HEK293T (cell line): ENCODE measurements at places on chromosomes 11 and 22.
A peak's percentile ranks its signal among the peaks of the same experiment; 100 is the strongest.

GRCh38 chr11:121229495-121230215 lies 62.9 kb upstream of the SC5D start:
- no peak for DNase-seq

DNA sequence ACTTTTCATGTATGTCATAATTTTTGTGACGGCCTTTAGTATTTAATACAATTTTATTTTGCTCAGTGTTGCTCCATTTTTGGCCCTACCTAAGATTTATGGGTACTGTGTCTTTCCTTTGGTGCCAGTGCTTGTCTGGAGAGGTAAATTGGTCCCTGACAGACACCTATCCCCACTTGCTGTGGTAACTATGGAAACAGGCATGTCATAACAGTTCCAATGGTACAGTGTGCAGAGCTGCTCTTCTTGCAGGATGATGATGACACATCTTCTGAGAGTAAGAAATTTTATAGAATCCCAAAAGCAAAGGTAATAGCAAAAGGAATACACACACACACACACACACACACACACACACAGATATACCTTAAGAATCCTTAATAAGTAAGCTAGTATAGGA lies 118.5 kb downstream of the ELP4 start:
- no peak for DNase-seq

DNA sequence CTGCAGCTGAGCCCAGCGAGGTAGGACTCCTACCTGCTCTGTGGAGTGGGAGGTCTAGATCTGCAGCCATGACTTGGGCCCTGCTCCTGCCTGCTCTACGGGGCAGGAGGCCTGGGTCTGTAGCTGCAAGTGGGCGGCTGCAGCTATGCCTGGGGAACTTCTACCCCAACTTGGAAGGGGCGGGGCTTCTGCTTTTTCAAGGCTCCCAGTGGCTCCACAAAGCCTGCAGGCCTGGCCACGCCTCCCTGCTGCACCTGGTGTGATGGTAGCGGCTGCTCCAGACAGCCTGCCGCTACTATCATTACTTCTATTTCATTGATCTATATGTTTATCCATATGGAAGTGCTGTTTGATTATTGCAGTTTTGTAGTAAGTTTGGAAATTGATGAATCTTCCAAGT lies 121.2 kb downstream of the NELL1 start:
- no peak for DNase-seq

DNA sequence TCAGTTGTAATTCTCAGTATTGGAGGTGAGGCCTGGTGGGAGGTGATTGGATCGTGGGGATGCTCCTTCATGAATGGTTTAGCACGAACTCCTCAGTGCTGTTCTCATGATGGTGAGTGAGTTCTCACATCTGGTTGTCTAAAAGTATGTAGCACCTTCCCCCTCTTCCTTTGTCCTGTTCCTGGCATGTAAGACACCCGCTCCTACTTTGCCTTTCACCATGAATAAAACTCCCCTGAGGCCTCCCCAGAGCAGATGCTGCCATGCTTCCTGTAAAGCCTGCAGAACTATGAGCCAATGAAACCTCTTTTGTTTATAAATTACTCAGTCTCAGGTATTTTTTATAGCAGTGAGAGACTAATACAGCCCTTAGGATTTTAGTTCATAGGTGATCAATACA lies 191.5 kb downstream of the MAML2 start:
- DNase-seq: no peak

GRCh38 chr11:71235719-71236118 lies 16.7 kb downstream of the SHANK2 start:
- no peak for DNase-seq

DNA sequence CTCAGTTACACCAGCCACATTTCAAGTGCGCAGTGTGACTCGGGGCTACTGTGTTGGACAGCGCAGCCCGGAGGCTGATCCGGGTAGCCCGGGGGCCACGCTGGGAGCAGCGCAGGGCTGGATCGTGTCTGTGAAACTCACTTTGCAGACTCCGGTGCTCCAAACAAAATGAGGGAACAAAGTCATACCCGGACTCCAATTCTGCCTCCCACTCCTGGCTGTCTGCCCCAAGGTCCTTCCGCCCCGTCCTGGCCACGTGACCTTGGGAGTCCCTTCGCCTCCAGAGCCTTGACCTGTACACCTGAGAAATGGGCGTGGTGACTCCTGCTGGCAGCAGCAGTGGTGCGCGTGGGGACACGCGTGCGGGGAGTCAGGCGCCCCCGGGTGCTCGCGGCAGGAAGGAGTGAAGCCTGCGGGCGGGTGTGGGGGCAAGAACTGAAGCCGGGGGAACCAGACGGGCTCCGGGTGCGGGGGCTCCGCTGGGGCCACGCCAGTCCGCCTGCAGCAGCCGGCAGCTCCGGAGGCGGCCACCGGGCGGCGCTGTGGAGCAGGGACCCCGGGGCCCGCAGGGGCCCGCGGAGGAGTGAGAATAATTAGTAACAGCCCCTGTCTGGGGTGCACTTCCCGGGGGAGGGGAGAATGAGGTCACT lies 42.4 kb downstream of the KCNJ4 start:
- DNase-seq: peak; percentile 94

DNA sequence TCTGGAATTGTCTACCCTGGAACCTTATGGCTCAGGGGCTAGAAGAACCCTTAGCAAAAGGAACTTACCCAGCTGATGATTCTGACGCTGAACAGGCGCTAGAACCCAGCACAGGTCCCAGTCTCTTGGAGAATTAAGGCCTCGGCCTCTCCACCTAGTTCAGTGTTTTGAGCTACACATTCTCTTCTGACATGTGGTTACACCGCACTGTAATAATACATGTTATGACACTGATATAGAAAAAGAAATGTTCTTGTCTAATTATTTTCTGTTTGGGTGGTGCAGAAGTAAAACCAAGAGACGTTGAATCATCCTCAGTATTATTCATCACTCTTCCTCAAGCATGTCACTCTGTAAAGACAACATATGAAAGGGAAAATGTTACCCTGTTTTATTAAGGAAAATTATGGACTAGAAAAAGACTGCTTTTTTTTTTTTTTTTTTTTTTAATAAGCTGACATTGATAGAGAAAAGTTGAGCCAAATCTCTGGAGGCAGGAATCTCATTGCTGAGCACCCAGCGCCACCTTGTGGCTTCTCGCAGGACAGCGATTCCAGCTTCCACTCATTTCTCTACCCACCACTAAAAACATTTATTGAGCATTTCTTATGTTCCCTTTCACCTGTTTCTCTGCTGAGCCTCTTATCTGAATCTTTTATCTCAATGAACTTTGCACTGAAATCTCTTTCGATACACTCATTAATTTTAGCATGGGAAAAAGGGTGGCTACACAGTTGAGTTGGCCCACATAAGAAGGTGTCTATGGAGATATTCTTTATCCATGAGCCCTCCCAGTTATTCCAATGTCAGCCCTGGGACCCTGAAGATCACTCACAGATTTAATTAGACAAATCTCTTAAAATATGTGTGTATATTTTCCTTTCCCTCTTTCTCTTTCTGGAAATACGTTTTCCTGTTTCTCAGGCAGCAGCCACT lies 12.6 kb upstream of the APLNR start:
- DNase-seq: peak; percentile 57

DNA sequence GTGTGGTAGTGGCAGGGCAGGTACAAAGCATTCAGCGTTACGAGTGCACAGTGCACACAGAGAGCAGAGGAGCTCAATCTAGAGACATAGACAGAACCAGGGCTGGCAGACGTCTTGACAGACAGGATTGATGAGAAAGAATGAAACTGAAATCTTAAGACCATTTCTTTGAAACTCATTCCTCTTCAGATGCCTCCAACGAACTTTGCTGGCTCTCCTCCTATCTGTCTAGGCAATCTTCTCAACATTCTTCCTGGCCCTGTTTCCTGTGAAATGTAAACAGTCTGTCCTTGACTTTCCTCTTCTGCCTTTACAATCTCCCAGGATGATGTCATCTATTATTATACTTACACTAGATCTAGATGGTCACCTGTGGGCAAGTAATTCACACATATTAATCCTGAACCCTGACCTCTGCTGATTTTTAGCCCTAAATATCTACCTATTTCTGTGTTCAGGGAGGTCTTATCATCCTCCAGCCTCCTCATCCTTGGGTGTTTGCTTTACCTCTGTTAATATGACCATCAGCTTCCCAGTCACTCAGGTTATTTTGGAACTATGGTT lies 119.5 kb downstream of the ENTHD1 start:
- no peak for DNase-seq

GRCh38 chr11:66720223-66720898 lies 8.7 kb downstream of the SPTBN2 start:
- no peak for DNase-seq

- no peak for DNase-seq
Observed at GRCh38 chr11:25961539-25961938, 370.4 kb upstream of the ANO3 start.

GRCh38 chr22:38081941-38082828 lies 1.8 kb downstream of the SLC16A8 start:
- no peak for DNase-seq

GRCh38 chr22:20604776-20605221 lies 97.4 kb downstream of the MED15 start:
- no peak for DNase-seq

DNA sequence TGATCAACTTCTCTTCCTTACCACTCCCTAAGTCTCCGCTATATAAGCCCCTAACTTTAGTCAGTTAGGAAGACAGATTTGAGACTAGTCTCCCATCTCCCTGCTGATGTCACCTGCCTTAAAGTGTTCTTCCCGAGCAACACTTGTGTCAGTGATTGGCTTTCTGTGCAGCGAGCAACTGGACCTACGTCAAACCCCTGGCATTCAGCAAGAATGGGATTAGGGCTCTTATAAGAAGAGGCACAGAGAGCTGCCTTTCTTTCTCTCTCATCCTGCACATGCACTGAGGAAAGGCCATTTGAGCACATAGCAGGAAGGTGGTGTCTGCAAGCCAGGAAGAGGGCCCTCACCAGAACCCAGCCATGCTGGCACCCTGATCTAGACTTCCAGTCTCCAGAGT lies 116.6 kb upstream of the THY1 start:
- DNase-seq: no peak

DNA sequence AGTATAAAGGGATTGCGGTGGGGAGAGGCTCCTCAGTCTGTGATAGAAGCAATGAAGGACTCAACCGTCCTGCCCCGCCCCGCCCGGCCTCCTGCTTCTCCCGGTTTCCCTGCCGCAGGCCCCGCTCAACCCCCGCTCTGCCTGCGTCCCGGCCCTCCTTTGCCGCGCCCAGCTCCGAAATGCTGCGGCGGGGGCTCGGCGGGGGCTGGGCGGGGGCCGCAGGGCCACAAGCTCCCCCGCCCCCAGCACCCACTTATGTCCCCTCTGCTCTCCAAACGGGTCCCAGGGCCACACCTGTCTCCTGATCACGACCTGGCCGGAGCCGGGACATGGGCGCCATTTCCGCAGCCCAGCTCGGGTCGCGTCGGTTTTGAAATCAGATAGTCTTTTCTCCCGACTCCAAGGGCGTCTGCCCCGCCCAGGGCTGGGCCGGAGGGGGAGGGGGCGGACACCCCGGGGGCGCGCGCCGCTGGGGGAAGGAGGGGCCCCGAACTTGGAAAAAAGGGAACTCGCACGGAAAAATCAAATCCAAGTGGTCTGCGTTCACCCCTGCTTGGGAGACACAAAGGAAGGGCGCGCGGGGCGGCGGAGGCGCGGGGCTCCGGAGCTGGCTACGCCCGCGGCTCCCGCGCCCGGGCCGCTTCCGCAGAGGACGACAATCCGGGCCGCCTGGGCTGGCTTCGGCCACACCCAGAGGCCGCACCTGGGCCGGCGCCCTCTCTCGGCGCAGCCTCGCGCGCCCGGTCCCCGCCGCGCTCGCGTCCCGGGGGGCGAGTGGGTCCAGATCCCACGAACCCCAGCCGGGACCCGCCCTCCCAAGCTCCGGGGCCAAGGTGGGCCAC lies 70.6 kb upstream of the EP300 start:
- DNase-seq: peak; percentile 62

GRCh38 chr22:36220451-36220921 lies 18.8 kb downstream of the APOL2 start:
- no peak for DNase-seq

GRCh38 chr22:40676644-40677043 lies 2.6 kb upstream of the MCHR1 start:
- no peak for DNase-seq

DNA sequence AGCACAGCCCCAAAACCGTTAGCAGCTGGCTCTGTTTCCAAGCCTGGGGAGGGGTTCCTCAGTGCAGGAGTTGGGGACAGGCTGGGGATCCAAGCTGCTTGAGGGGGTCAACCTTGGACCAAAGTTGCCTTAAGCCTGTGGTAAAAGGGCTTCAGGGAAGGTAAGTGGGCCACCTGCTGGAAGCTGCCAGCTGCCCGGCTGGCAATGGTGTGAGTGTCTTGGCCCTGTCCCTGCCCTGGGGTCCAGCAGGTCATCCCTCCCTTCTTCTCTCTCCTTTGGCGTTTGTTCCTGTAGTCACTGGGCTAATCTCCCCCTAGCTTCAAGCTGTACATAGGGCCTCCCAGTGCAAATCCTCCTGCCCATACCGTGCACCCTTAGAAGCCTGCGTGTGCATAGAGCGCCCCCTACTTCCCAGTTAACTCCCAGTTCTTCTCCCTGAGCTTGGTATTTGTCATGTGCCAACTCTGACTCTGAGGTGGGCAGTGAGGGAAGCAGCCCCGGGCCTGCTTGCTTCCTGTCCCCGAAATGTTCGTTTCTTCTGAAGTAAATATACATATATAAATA lies 4.4 kb downstream of the TMEM258 start:
- DNase-seq: peak; percentile 50

GRCh38 chr22:29788339-29789279 lies 21.4 kb downstream of the UQCR10 start:
- no peak for DNase-seq

GRCh38 chr11:8038811-8039529 lies 42.0 kb upstream of the TUB start:
- no peak for DNase-seq

DNA sequence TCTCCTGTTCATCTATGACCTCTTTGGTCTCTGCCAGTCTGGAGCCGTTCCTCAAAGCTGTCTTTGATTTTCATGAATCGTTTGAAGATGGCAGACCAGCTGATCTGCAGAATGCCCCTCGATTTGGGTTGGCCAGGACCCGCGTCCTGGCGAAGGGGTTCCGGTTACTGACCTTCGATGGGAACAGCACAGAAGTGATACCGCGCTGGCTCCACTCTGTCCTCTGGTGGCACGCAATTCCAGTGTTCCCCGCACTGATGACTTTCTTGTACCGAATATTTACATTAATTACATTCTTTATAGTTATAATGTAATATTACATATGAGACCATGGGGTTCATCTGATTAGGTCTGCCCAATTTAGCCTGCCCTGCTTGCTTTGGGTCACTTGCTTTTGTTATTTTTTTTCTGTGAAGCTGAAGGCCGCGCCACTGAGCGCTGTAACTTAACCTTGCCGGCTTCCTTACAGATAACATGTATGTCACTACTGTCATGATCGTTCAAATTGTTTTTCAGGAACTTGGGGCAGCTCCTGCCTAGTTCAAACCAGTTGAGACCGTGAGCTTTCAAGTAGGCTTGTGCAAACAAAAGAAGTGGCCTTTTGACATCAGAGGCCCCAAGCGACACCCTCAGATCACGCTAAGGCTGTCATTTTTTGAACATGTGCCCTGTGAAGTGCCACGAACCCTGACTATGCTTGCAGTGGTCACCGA lies 4.1 kb upstream of the USP18 start:
- no peak for DNase-seq
